Vagina (tissue), 2 donors: ENCODE measurements at places on chromosomes 5 and 9. TPM values are rescaled to one million over a fixed set of nuclear protein-coding genes. Genes with fewer than 3 reads are reported as not detected.
A peak's percentile ranks its signal among the peaks of the same experiment; 100 is the strongest.

The NUTM2F gene
- total RNA-seq, result not detected

The TMEM215 gene
- not detected for total RNA-seq

- DNase-seq, result no peak
These were observed 50.8 kb upstream of the TEX48 start for GRCh38 chr9:114732823-114733222.

DNA sequence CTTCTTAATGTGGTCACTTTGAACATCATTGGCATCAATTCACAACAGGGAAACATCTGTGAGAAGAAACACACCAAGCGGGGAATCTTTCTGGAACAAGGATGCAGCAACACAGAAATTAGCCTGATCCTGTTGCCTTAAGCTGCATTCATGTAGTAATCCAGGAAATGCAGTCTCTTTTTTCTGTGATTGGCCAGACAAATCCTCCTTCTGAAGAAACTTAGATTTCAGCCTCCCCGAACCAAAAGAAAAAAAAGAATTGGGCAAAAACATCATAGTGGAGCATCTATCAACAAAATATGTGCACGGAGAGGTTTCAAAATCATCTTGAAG is 7.2 kb upstream of the XPA start:
- no peak for DNase-seq

DNA sequence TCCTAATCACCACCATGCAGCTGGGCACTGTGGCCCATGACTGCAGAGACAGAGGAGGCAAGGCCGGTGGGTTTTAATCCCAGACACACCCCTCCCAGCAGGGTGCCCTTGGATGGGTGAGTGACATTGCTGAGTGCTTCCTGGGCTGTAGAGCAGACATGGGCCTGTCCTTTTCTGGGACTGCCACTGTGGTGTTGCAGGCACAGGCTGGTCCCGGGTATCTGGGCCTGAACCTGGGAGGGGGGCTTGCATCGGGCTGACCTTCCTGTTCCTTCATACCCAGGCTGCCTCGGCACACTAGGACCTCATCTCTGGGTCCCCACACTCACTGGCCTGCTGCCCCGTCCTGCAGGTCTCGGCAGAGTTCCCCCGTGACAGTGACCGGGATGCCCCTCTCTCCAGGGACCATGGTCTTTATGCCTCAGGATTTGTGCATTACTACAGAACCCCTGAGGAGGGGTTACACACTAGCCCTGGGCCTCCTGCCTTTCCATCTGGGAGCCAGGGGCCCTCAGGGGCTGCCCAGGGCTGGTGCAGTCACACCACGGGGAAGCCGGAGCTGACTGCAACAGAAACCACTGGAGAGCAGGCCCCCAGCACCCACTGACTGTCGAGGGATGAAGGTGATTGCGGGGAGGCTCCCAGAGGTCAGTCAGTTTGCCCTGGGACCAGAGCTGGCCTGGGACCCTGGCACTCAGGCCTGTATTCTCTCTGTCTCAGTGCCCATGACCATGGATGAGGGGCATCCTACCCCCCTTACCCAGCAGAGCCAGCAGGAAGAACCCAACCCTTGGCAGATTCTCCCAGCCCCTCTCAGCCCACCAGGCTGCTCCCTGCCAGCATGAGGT is 8.9 kb upstream of the SLC25A48 start:
- peak; percentile 77 for DNase-seq
